ENCODE measurements at places on chromosomes 6 and 20.

DNA sequence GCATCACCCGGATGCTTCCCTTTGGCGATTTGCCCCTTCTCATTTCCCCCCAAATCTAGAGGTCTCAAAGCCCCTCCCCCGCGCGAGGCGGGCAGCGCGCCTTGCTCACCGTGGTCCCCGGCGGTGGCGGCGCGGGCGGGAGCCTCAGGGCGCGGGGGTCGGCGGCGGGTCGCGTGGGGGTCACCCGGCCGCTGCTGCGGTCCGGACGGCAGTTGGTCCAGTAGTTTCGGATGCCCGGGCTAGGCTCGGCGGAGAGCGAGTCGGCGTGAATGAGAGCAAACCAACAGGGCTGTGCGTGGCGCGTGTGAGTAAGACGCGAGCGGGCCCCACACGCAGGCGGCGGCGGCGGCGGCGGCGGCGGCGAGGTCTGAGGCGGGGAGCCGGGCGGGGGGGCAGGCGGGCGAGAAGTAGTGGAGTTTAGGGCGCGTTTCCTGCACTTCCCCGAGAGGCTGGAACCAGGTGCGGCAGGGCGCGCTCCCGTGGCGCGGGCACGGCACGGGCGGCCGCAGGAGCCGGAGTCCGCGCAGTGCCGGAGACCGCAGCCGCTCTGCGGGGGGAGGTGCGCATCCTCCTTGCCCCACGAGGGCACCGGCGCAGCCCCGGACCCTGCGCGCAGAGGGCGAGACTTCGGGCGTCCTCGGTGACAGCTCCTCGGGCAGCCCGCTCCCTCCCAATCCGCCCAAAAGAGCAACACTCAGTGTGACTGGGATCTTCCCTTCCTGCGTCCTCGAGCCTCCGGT lies 567 bp downstream of the HS3ST5 start:
- DNase-seq = no peak

DNA sequence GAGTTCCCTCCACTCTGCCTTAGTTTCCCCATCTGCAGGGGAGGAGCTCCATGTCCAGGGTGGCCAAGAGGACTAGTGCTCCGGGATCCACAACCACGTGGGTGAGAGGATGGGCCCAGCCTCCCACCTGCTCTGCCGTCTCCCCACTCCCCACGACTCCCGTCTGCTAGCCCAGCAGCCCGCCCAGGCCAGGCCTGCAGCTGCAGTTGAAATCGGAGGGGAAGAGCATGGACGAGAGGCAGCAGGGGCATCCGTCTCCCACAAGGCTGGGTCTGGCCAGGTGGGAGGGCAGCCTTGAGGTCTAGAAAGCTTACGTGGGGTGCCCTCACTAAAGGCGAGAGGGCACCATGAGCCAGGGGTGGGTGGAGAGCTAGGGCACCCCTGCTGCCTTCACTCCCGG lies 8.6 kb downstream of the NOL4L start:
- no peak for DNase-seq

DNA sequence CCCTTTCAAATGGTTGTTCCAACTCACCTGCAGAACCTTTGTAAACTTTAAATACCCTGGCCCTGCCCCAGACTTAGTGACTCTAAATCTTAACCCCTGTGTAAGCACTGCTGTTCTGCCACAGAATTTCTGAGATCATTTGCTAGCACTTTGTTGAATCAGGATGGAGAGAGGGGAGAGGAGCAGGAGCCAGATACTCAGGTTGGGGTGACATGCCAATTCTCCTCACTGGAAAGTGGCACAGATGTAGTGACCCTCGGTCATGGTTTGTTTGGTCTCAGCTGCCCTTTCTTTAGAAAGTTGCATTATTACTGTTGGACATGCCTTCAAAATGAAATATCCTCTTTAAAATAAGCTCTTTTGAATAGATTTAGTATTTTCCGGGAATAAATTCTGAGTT lies 168.0 kb downstream of the ZFAND3 start:
- DNase-seq = no peak

GRCh38 chr6:170253226-170253909 lies 37.5 kb downstream of the DLL1 start:
- no peak for DNase-seq

GRCh38 chr20:20712004-20712473 lies 405 bp downstream of the RALGAPA2 start:
- no peak for DNase-seq

- no peak for DNase-seq
Measured at GRCh38 chr20:48584391-48585060, 243.3 kb downstream of the PREX1 start.

DNA sequence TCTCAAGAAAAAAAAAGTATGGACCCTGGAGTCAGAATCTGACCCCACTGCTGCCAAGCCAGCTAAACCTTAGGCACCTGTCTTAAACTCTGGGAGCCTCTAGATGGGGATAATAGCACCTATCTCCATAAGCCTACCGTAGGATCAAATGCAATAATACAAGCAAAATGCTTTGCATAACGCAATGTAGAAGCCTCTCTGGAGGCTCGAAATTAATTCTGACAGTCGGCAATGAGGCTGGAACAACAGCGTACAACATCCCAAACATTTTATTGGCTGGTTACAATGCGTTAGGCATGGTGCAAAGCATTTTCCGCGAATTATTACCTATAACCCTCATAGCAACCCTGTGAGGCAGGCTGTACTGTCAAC lies 521 bp downstream of the CDK5RAP1 start:
- DNase-seq = no peak

DNA sequence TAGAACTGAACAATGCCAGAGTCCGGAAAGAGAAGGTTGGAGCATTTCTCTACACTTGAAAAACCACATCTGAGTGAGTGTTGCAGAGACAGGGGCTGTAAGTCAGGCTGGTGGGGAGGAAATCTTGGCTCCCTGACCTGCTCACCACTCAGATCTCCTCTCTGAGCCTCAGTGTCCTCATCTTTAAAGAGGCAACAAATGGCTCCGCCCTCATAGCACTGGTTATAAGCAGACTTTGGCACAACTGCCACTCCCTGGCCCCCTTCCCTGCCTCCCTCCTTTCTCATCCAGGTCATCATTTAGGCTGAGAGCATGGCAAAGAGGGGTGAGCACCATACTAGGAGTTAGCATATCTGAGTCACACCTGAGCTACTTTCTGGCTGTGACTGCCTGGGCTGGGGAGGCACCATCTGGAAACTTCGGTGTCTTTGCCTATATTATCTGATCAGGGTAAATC lies 10.6 kb downstream of the SIRPG start:
- DNase-seq = peak; percentile 50

DNA sequence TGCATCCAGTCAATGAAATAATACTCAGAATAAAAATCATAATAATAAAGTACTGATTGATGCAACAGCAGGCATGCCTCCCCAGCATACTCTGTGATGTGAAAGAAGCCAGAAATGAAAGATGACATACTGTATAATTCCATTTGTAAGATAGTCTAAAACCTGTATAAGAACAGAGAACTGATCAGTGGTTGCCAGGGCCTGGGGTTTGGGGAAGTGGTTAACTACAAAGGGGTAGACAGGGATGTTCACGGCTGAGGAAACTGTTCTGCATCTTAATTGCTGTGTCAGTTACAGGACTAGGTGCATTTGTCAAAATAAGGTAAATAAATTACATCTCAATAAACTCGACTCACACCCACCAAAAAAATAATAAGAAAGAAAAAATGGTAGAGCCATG lies 81.3 kb upstream of the BMP2 start:
- no peak for DNase-seq

All from stimulated activated CD4-positive, alpha-beta T cell treated with anti-CD3 and anti-CD28 coated beads, Interleukin-1b, Interleukin-23, amount 100 ng/mL, for 48 hours (primary cell).